ENCODE measurements at places on chromosomes 12 and 14. TPM values are rescaled to one million over a fixed set of nuclear protein-coding genes. Genes with fewer than 3 reads are reported as not detected.
A peak's percentile ranks its signal among the peaks of the same experiment; 100 is the strongest.

DNA sequence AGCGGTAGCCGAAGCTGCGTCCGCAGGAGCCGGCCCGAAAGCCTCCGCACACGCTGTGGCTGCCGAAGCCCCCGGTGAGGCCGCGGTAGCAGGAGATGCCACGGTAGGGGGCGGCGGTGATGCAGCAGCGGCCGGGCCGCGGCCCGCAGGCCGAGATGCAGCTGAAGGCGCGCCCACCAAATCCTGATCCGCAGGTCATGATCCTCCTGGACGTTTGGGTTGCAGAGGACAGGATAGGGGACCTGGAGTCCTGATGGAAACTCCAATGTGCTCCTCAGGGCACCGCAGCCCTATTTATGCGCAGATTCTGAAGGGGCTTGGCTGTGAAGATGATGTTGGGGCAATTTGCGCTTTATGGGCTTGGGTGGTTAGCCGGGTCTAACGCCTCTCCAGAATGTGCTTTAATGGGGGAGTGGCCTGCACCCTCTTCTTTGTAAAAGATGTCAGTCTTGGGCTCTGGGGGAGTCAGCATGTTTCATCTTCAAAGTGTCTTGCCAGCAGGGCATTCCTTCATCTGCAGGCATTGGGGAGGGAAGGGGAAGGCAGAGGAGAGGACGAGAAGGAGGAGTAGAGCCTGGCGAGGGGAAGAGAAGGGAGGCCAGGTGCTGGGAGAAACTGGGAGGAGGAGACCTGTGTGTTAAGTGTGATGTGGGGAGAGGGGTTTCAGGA lies at the start of gene KRT81:
KRT81 (minus strand) TSS at position 268 of the 669 bp plus-strand sequence; CDS start at position 199, 69 bp downstream.
- no peak for DNase-seq

GRCh38 chr12:90253136-90253535 lies 544.5 kb upstream of the ATP2B1 start:
- DNase-seq: no peak

- DNase-seq: no peak
Observed at GRCh38 chr12:53612978-53613377, 13.2 kb downstream of the ATF7 start.

Gene C3AR1
- 2.6 TPM for total RNA-seq

GRCh38 chr12:53299101-53299453 lies 418 bp upstream of the MYG1 start:
- peak; percentile 47 for DNase-seq

DNA sequence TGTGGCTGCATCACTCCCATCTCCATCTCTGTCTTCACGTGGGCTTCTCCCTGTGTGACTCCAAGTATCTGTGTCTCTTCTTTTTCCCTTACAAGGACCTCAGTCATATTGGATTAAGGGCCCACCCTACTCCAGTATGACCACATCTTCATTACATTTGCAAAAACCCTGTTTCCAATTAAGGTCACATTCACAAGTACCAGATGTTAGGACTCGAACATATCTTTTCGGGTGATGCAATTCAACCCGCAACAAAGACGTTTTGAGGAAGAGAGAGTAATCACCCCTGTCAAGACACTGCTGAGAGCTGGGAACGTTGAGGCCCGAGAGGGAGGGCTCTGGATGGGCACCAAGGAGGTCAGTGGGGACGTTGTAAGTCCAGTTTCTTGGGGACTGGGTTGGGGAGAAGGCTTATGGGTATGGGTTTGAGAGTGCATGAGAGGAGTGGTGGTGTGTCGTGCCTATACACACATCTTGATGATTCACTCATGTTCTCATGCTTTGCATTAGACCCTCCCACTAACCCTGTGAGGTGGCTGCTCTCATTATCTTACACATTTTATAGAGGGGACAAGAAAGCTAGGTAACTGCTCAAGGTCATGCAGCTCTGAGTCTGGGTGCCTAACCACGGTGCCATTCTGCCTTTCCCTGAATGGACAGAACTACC lies 12.1 kb upstream of the IFI27 start:
- DNase-seq: no peak

Gene LRTM2
- total RNA-seq: not detected

Gene GPX2
- 1.1 TPM for total RNA-seq

Gene CACNA2D4
- 3.2 TPM for total RNA-seq

Gene NPFF
- not detected for total RNA-seq

DNA sequence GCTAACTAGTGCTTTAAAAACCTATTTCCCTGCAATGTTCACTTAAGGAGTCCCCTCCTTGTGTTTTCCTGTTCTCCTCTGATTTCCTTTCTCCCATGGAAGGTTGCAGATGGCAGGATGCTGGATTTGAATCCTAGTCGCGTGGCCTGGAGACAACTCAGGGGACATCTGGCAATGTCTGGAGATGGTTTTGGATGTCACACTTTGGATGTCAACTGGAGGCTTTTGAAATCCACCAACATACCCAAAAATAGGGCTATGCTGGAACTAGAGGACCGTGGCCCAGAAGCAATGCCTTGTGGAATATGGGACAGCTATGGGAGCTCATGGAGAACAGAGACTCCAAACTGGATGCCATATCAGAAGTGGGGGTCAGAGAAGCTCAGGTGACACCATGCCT lies 95.8 kb upstream of the NOS1 start:
- DNase-seq: no peak

GRCh38 chr14:105053996-105054395 lies 11.2 kb downstream of the GPR132 start:
- DNase-seq: no peak

DNA sequence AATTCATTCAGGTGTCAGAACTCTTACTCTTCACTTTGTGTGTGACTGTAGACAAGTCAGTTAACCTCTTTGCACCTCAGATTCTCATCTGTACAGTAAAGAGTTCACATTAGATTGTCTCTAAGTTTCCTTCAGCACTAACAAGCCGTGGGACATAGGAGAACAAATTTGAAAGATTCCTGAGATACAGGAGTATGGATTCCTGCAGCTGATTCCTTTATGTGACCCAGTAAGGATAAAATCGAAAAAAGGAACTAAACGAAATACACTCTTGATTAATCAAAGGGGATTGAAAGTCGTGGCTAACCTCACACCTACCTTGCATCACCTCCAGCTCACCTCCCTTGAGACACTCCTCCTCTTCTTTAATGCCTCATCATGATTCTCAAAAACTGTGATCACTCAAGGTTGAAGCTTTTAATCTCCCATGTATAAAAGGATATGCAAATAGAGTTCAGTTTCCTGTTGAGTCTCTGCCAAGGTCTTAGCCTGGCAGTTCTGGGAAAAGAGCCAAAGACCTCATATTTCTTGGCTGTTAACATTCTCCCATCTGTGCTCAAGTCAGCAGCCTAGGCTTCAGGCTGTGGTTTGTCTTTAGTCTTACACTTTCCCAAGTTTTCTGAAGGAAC lies 156.6 kb downstream of the DAD1 start:
- DNase-seq: peak; percentile 95

Gene BLTP3B
- total RNA-seq: 29.6 TPM

GRCh38 chr12:89951050-89951693 lies 242.5 kb upstream of the ATP2B1 start:
- DNase-seq: no peak

- no peak for DNase-seq
Observed at GRCh38 chr12:65935906-65936901, 111.9 kb downstream of the HMGA2 start.

- no peak for DNase-seq
Observed at GRCh38 chr12:9851050-9851449, 18.1 kb downstream of the CLEC2B start.

DNA sequence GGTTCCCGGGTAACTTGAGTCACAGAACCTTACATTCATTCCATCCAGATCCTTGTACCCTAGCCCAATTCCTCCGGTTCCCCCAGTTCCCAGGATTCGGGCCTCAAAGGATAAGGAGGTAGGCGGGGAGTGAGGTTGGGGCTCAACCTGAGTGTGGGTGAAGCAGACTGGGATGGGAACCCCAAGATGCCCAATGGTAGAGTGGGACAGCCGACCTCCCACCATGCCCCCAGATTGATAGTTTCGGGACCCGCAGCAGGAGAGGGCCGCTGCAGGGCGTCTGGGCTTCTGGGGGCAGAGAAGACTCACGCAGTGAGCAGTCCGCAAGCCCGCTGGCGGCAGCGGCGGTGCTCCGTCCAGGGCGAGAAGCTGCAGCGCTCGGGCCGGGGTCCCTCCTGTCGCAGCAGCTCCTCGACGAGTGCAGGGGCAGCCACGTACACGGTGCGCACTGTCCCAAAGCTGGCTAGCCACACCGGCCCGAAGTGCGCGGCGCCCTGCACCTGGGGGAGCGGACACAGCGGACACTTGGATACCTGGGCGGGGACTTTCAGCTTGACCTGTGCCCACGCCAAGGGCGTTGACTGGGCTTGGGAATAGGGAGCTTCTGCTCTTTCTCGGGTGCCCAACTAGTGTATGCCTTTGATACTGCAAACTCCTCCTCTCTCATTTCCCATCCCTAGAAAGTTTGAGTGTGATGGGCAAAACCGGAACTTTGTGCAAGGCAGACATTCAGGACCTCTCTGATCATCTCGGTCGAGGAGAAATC lies 997 bp downstream of the CYP27B1 start:
- DNase-seq: no peak

Gene KRT79
- total RNA-seq: 0.21 TPM

Gene AMN1
- 21.7 TPM for total RNA-seq

DNA sequence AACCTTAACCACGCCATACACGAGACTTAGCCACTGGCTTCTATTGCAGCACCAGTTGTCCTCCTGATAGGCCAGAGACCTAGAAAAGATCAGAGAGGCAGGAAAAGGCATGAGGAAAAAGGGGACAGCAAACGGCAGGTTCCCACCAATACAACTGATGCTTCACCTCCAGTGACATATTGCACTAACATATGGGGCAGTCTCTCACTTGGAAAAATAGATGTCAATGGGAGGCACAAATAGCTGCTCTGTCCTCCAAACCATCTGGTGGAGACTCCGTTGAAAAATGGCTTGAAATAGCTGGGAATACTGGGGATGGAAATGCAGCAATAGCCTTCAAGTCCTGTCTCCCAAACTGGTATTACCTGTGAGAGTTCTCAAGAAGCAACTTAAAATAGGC lies 20.3 kb downstream of the SLC8A3 start:
- DNase-seq: no peak

DNA sequence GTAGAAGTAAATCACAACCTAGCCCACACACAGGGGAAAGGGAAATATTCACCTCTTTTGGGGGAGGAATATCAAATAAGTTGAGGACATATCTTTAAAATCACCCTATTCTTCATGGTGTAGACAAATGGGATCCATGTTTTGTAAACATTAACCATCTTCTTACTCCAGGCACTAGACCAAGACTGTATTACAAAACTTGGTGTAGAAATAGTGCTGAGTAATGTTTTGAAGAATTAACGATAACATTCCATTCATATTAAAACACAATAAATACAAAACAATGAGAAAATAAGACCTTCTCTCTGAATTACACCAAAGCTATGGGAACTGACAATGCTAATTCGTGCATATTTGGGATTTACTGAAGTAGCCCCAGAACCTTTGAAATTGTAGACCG lies 633.6 kb downstream of the BCL11B start:
- DNase-seq: no peak

GRCh38 chr12:2057041-2057794 lies 4.4 kb downstream of the CACNA1C start:
- peak; percentile 80 for DNase-seq

DNA sequence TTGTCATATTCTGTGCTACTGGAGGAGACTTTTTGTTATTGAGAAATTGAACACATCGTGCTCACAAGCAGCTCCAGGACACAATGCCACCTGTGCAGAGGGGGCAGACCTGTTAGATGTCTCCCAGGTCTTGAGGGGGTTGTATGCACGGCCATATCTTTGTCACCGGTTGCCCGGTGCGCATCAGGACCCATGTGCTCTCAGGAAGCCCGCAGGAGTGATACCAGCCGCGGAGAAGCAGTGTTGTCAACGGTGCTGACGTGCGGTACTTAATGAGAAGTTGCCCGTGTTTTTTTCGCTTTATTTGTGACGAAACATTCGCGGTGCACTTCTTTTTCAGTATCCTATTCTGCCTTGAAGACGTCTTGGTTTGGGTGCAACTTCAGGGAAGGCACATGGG lies 128.2 kb upstream of the RTL1 start:
- DNase-seq: no peak

Gene TBX3
- 55.1 TPM for total RNA-seq

GRCh38 chr14:104253901-104254353 lies 115.5 kb downstream of the KIF26A start:
- DNase-seq: no peak

- DNase-seq: no peak
Observed at GRCh38 chr12:113425960-113426453, 3.8 kb downstream of the SDSL start.

GRCh38 chr12:105013892-105014291 lies 27.8 kb downstream of the NOPCHAP1 start:
- DNase-seq: no peak

DNA sequence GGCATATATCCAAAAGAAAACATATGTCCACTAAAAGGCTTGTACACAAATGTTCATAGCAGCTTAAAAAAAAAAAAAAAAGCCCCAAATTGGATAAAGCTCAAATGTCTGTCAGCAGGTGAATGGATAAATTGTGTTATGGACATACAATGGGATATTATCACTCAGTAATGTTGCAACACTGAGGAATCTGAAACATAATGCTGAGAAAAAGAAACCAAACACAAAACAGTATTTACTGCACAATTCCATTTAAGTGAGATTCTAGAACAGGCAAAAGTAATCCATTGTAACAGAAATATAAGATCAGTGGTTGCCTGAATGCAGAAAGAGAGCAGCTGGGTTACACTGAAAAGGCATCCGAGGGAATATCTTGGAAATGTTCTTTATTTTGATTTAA lies 117.9 kb downstream of the SLC15A5 start:
- DNase-seq: no peak

DNA sequence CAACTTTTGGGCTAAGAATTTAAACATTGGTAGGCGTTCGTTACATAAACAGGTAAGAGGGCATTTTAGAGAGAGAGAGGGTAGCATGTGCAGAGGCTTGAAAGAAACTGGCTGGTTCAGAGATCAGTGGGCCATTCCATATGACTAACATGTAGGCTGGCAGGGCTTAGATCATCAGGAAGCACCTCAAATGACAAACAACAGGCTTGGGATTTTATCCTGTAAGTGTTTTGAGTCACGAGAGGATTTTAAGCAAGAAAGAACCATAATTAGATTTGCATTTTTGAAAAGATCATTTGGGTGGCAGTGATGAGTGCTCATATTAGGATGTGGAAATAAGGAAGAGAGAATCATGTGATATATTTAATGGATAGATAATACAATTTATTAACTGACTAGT lies 8.7 kb upstream of the PLEKHA5 start:
- no peak for DNase-seq

Gene CELA1
- total RNA-seq: not detected

Gene MEG3
- 1,377 TPM for total RNA-seq

DNA sequence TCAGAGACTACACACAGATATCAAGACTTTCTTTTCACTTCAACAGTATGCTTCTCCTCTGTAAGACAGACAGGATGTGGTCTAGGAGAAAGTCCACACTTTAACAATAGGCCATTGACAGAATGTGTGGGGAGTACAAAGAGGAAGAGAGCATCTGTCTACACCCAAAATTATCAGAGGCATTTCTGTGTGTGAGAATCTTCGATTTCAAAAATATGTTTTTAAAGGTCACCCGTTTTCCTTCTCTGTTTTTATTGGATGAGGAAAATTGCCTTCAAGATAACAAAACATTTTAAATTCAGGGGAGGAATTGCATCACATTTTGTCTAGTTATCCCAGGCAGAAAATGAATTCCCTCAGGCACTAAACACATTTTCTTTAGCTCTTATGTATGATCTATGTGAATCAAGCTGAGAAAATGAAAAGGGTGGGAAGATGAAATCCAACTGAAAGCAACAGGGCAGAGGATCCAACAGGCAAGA lies 16.4 kb downstream of the NAV3 start:
- peak; percentile 10 for DNase-seq

Measured in tongue (tissue), 3 donors.